ENCODE measurements at places on chromosomes 2 and 18.

DNA sequence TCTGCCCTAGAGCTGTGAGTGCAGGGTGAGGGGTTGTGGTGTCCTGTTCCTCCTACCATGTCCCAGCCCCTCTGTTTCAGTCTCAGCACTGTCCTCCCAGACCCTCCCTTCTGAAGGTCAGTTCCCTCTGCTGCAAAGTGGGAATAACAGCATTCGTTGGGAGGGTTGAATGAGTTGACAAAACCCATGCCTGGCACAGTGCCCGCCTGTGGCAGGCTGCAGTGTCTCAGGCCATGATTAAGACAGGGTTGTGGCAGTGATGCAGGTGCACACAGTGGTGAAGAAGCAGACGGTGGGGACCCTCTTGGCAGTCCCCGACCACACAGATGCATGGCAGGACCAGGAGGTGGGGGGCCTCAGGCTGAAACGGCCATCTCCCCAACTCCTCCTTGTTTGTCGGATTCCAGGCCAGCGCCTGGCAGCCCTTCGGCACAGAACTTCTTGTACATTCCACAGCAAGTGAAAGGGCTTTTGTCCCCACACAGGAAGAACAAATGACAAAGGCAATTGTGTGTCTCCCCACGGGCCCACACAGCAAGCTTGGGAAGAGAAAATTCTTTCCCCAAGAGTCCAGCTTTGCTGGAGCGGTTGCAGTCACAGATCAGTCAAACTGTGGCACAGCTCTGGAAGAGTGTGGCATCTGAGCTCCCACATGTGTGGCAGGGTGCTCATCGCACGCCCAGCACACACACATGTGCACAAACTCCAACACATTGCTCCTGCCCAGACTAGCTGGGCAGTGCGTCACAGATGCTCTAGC lies 92.0 kb upstream of the MSH2 start:
- peak; percentile 98 for DNase-seq

GRCh38 chr18:76687304-76687962 lies 134.9 kb upstream of the ZNF236 start:
- no peak for DNase-seq

DNA sequence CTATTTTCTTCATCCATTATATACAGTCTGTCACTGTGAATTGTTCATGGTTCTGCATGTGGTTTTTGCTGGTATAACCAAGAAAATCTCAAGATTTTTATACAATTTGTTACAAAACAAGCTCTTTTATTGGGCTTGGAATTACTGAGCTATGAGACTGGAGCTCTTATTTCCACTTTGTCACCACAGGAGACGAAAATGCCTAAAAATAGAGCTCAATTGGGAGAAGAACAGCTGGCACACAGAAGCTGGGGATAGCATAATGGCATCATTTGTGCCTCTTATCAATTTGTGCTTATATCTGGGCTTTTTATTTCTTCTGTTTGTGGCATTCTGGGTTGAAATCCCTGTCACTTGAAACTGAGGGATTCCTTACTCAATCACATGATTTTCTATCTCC lies 219.1 kb downstream of the CALCRL start:
- no peak for DNase-seq

DNA sequence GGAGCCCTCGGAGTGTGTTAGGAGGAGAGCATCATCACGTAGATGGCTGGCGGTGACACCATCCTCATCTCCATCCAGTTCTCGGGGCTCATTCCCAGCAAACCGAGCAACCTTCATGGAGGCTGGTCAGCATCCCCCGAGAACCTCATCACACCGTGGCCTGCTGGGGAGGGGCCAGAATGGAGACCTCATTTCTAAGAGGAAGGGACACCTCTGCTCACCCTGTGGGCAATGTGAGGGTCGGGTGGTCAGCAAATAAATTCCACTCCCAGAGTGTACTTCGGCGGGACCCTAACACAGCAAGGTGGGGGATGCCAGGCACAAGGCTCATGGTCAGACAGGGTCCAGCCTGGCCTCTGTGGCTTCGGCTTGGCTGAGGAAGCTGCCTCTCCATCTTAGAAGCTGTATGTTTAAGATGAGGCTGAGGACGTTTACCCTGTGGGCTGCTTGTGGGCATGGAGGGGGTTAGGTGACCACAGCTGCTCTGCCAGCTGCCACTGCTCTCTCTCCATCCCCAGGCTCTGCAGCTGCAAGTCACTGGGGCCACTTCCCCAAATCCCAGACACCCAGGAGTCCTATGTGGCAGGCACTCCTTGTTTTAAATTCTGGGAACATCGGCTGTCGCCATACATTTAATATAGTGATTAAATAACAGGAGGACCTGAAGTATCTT lies 56.5 kb upstream of the PXDN start:
- no peak for DNase-seq

- no peak for DNase-seq
These were observed 304.8 kb downstream of the CPS1 start for GRCh38 chr2:210861038-210861665.

DNA sequence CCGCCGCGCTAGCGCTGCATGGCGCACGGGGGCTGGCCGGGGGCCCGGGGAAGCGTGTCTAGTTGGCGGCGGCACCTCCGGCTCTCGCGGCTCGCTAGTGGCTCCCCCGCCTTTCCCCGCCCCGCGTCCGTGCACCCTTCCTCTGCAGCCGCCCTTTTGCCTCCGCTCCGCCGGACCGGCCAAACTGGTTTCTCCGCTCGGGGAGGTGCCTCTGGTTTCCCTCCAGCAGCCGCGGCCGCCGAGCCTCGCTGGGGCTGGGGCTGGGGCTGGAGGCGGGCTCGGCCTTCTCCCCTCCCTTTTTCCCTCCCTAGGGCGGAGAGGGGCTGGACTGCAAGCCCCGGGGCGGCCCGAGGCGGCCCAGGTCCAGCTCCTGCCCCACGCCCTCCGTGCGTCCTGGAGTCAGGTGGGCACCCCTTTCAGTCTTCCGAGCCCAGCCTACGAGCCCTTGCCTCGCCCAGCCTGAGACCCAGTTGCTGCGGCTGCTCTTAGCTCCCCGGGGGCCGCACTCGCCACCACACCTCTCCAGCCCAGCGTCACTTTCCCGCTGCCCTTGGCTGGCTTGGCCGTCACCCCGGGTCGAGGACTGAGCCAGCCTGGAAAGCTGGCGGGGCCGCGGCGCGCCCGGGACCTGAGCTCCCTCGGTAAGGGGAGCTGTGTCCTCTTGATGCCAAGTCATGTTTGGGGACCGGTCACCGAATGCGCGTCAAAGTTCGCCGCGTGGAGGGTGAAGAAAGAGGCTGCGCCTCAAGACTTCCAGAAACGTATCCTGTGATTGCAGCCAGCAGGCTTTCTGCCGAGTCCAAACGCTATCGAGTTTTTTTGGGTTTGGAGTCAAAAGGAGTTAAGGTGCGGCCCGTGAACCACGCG lies at the start of gene ATP8B1:
Gene ATP8B1 (minus strand): TSS at position 213 of the 867 bp plus-strand sequence. CDS start 71,508 bp downstream, outside the sequence.
- DNase-seq, result no peak

DNA sequence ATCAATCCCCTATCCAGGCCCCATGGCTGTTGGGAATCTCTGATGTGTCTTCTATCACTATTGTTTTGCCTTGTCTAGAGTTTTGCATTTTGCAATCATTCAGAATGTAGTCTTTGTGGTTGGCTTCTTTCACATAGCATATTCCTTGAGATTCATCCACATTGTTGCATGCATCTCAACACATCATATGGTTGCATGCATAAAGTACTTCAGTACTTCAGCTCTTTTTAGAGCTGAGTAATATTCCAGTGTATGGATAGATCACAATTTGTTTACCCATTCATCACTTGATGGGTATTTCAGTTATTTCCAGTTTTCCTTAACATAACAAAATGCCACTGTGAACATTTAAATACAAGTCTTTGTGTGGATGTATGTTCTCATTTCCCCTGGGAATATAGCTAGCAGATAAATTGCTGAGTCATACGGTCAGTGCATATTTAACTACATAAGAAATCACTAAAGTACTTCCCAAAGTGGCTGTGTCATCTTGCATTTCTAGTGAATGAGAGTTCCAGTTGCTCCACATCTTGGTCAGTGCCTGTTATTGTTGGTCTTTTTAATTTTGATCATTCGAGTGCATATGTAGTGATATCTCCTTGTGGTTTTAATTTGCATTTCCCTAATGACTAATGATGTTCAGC lies 138.8 kb downstream of the BCL11A start:
- DNase-seq, result no peak

- DNase-seq, result no peak
These were observed 191.6 kb downstream of the AGPS start for GRCh38 chr2:177584030-177584692.

DNA sequence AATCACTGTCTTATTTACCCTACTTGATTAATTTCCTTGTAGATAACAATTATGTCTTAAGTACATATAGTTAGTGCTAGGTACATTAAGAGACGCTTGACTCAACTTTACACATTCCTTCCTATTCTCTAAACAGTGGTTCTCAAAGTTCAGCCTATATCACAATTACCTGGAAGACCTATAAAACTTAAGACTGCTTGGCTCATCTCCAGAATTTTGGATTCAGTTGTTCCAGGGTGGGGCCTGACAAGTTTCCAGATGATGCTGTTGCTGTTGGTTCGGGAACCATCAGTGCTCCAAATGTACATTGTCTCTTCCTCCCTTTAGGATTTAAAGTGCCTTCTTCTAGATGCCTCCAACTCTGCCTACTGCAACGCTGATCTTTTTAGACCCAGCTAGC lies 4.0 kb downstream of the PPP3R1 start:
- DNase-seq, result no peak

GRCh38 chr2:237035781-237036475 lies 49.8 kb upstream of the COPS8 start:
- no peak for DNase-seq

GRCh38 chr18:48422947-48423378 lies 13.8 kb upstream of the ZBTB7C start:
- DNase-seq, result no peak

DNA sequence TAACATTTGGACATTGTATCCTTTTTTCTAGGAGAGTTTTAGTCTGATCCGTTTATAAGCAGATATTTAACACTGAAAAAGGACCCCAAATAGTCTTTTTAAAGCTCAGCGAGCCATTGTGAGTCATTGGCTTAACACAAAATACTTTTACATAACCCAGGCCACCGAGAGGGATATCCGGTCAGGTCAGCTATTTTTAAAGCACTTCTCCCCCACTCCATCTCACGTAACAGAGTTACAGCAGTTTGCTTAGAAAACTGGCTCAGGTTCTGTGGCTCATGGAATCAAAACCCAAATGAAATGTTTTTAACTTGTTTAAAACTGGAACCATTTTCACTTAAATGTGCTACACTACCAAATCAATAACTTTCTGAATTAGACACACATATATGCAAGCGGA lies 23.9 kb downstream of the COL4A3 start:
- no peak for DNase-seq

GRCh38 chr2:195695002-195695631 lies 38.1 kb downstream of the SLC39A10 start:
- no peak for DNase-seq

DNA sequence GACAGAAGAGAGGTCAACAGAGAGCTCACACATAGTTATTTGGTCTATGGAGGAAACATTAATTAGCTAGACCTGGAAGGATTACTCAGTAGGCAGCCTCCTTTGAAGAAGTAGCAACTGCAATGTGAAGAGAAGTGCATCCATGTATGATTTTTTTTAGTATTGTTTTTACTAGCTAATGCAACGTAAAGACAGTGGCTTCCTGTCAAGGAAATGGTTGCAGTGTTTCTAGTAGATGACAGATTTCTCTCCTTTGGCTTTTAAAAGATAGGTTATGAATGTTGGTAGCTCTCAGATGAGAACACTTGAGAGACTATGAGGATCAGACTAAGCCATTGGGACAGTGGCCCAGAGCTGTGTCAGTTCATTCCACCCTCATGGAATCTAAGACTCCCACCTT lies 175.8 kb downstream of the AGPS start:
- DNase-seq, result no peak

DNA sequence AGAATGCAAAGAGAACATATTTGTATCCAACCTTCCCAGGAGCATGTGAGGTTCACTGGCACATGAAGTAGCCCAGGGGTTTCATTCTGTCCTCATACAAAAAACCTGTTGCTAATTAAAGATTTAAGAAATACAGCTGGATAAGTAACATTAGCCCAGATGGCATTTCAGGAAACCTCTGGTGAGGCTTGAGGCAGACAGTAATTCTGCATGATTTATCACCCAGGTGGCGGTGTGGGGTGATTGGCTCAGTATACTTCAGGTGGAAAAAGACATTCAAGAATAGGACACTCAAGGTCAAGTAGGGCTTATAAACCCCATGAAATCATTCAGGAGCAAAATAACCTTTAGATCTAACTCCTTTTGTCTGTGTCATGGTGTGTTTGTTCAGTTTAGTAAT lies 237.4 kb downstream of the RNF144A start:
- DNase-seq, result no peak

GRCh38 chr18:43800584-43800983 lies 523.3 kb upstream of the SYT4 start:
- DNase-seq, result no peak

DNA sequence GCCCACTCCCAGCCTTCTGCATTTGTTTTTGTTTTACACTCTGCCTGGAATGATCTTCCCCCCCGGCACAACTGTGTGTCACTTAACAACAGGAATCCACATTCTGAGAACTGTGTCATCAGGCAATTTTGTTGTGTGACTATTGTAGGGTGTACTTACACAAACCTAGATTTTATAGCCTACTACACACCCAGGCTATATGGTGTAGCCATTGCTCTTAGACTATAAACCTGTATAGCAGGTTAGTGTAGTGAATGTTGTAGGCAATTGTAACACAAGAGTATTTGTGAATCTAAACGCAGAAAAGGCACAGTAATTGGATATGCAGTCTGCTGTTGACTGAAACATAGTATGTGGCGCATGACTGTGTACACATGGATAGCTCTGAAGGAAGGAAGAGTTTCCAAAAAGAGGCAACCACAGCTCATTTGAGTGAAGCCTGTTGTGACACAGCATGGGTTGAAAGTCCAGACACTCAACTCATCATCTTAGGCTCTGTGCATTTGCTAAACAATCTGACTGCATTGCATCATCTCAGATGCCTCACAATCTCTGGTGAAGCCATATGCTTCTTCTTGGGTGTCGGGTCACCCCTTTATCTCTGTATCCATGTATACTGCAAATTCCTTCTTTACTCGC lies 506.6 kb upstream of the SPHKAP start:
- DNase-seq, result no peak

- DNase-seq, result no peak
These were observed 57.1 kb downstream of the PXDN start for GRCh38 chr2:1687254-1687653.

GRCh38 chr18:24031916-24032315 lies 17.4 kb downstream of the TTC39C start:
- DNase-seq, result no peak

GRCh38 chr2:7956126-7956689 lies 725.6 kb upstream of the ID2 start:
- no peak for DNase-seq

All from globus pallidus (tissue), 1 donor.